Right lung (tissue), 10 donors: ENCODE measurements at places on chromosomes 5 and 9. TPM values are rescaled to one million over a fixed set of nuclear protein-coding genes. Genes with fewer than 3 reads are reported as not detected.

The CNTFR gene
- 32.7 TPM for polyA plus RNA-seq

The RPL37 gene
- 2,405 TPM for polyA plus RNA-seq

DNA sequence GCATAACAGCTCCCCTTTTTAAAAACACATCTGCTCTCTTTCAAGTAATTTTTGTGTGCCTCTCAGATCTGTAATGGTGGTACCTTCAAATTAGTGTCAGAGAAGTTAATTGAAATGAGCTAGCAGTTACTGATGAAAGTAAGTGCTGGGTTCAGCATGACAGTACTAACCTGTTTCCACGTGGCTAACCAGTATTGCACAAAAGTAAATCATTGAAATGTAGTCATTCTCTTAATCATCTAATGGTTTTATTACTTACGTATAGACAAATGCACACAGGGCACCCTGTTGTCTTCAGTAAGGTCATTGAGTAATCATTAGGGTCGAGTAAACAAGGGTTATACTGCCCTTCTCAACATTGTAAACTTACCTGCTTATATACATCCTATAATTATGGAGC, 157.8 kb upstream of the PRR16 start:
- DNase-seq: no peak

The PCDHB15 gene
- 13.2 TPM for polyA plus RNA-seq

DNA sequence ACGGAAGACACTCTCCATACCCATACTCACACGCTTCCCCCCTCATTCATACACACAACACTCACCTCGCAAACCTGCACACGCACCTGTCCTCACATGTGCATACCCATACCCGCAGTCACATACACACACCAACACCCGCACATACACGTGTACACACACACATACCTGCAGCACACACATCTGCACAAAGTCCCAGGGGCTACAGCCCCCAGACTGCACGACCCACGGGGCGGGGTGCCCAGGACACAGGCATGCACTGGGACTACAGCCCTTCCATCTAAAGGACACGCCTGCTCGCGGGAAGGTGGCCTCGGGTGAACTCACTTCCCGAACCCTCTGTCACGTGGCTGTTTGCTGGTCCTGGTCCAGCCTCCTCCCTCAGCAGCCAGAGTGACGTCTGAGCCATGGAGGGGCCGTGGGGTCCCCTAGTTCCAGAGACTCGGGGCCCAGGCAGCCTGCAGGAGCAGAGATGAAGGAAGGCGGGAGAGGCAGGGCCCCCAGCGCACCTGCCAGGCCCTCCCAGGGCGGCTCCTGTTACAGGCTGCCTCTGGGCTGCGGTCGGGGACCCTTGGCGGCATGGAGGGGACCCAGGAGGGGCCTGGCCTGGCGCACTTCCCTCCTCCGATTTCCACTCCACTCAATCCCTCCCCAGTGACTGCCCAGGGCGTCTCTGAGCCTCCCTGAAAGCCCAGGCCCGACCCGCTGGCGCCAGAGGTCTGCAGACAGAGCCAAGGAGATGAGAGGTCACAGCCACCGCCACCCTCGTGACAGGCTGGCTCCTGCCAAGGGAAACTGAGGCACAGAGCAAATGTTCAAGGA, 8.1 kb downstream of the SLC12A7 start:
- peak; percentile 61 for DNase-seq

GRCh38 chr9:137423514-137424291, 510 bp downstream of the NOXA1 start:
- no peak for DNase-seq

The IFT74 gene
- 30.7 TPM for polyA plus RNA-seq

- no peak for DNase-seq
Measured at GRCh38 chr5:145887976-145888574, 15.3 kb upstream of the GRXCR2 start.
